ENCODE measurements at places on chromosomes 5 and 9.

DNA sequence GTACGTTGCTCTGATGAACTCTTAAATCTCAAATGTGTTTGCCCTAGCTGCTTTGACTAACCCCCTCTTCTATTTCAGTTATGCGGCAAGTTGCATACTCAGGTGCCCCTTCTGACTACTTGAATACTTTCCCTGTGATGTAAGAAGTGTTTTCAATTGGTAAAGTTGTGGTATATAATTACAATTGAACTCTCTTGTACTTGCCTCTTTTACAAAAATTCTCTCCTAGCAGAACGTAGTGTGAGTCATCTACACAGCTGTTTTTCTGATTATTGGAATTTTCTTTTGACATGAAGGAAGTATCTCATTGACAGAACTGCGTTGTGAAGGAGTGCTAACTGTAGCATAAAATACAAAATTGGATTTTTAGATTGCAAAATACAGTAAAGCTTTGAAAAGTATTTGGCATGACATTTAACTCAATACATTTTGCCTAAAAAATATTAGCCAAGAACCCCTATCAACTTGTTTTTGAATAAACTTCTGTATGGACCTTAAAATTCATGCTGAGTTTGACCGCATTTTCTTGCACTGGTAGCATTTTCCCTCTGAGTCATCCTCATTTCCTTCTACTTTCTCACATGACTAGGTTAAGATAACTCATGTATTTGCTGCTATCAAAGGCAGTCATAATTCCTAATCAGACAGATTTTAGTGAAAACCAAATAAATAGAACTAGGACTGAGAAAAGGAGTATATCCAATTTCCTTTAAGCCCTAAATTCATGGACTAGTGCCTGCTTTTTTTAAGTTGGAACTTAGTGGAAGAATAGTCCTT lies 6.3 kb downstream of the CRHBP start:
- no peak for DNase-seq

GRCh38 chr5:137791799-137792198 lies 37.6 kb upstream of the HNRNPA0 start:
- peak; percentile 50 for DNase-seq

DNA sequence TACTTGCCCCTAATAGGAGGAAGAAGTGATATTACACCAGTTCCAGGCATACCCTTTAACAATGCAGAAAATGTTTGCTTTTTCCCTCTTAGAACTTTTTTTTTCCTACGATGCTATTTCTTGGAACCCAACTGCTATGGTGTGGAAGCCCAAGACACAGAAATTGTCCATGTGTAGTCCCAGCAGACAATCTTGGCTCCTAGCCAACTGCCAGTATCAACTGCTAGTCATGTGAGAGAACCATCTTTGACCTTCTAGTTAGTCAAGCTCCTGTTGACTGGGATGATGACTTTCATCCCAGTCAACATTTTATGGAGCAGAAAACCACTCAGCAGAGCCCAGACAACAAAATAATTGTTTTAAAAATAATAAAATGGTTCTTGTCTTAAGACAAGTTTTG lies 532.4 kb downstream of the TLR4 start:
- no peak for DNase-seq

GRCh38 chr9:70012569-70012968 lies 31.1 kb upstream of the MAMDC2 start:
- no peak for DNase-seq

- DNase-seq: no peak
Observed at GRCh38 chr5:6338871-6339270, 39.5 kb downstream of the MED10 start.

- peak; percentile 80 for DNase-seq
Observed at GRCh38 chr9:33924978-33925797, 108.2 kb downstream of the UBE2R2 start.

- peak; percentile 73 for DNase-seq
Observed at GRCh38 chr9:68546596-68547390, 6.1 kb upstream of the TMEM252 start.

- no peak for DNase-seq
Observed at GRCh38 chr5:123035918-123036390, 571 bp downstream of the PPIC start.

GRCh38 chr5:2131826-2132496 lies 249.2 kb upstream of the IRX4 start:
- no peak for DNase-seq

GRCh38 chr9:126036881-126037291 lies 289.7 kb downstream of the PBX3 start:
- DNase-seq: no peak

DNA sequence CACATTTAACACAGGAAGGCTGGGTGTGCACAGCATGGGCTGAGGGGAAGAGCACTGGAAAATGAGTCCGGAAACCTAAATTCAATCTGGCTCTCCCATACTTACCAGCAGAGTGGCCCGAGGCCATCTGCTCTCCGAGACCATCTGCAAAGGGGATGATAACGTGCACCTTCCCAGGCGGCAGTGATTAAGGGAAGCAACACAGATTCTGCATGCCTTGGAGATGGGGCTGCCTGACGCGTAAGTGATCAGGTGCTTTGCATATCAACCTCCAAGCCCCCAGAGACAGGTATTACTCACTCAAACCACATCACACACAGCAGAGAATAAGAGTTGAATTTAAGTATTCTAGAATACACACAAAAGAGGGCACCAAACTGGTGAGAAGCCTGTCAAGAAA lies 9.1 kb downstream of the EPB41L4B start:
- DNase-seq: no peak

GRCh38 chr5:140227046-140227445 lies 52.1 kb downstream of the CYSTM1 start:
- DNase-seq: no peak
